ENCODE measurements at places on chromosomes 3 and 15.

GRCh38 chr3:197791892-197792647, 1.0 kb downstream of the LRCH3 start:
- DNase-seq = peak; percentile 29

- peak; percentile 8 for DNase-seq
Measured at GRCh38 chr15:84598250-84598649, 2.6 kb upstream of the ZSCAN2 start.

- DNase-seq = no peak
Measured at GRCh38 chr3:34056951-34057390, 258.5 kb downstream of the PDCD6IP start.

DNA sequence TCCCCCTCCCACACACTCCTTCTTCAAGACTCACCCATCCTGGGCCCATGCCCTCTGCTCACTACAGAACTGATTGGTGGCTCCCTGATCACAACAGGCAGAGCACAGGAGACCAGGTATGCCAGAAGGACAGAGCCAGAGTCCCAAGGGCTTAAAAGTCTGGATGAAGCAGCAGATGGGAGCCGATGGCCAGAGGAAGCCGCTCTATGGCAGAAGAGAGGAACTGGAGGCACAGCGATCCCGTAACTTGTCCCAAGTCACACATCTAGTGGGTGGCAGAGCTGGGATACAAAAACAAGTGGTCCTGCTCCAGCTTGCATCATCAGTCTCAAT, 20.7 kb downstream of the ITGA11 start:
- no peak for DNase-seq

- no peak for DNase-seq
Measured at GRCh38 chr15:99409097-99409473, 156.7 kb upstream of the MEF2A start.

DNA sequence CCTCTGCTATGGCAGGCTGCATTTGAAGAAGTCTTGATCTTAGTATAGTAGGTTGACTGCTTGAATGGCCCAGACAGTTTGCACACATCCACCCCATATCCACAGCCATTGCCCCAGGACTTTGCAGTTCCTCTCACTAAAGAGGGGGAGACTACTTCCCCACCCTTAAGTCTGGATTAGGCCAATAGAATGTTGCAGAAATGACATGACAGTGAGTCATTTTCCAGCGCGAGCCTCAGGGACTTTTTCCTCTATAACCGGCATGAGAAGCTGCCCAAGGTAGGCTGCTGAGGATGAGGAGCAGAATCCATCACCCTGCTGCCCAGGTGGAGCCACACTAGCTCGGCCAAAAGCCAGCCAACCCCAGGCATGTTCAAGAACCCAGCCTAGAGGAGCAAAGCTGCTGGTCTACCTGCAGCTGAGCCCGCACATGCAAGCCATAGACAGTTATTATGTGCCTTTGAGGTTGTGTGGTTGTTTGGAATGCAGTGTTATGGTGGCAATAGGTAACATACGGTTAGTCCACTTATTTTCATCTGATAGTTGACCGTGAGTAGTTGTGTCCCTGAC, 113.9 kb downstream of the TLE3 start:
- DNase-seq = no peak

- no peak for DNase-seq
Measured at GRCh38 chr3:65350801-65351476, 663.1 kb upstream of the ADAMTS9 start.

DNA sequence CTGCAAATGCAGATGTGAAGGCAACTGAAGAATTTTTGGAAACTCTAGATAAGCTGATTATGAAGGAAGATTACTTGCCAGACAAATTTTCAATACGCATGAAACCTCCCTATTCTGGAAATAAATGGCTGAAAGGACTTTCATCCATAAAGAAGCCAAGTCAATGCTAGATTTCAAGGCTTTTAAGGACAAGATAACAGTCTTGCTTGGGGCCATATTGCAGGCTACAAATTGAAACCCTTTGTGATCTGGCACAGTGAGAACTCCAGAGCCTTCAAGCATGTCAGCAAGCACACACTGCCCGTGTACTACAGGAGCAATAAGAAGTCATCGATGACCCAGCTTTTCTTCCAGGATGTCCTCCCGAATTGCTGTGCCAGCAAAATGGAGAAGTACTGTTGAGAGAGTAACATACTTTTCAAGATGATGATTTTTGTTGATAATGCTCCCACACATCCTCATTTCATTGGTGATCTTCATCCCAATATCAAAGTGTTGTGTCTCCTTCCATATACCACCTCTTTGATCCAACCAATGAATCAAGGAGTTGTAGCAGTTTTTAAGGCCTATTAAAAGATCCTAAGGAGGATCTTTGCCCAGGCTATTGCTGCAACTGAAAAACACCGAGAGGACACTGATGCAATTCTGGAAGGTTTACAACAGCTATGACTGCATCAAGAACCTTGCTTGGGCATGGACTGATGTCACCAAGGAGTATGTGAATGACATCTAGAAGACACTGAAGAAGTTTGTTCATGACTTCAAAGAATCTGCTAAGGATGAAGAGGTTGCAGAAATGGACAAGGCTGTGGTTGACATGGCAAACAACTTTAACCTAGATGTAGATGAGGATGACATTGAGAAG, 20.3 kb downstream of the CALML4 start:
- no peak for DNase-seq

DNA sequence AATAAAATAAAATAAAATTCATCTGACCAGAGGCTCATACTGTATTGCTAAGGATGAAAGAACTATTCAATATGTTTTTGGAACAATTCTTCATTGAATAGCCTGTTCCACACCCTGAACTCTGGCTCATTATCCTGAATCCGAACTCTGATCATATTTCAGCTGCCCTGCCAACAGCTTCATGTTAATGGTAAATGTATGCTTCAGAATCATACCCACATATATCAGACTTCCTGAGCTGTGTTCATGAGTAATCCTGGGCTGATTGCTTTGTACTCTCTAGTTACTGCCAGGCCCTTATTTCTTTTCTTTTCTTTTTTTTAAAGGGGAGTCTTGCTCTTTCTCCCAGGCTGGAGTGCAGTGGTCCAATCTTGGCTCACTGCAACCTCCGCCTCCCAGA, 11.8 kb downstream of the INO80 start:
- no peak for DNase-seq

Data from stimulated activated CD4-positive, alpha-beta T cell treated with anti-CD3 and anti-CD28 coated beads, Interleukin-4, amount 100 ng/mL, for 24 hours (primary cell).